Osteocyte (in vitro differentiated cells): ENCODE measurements at places on chromosomes 13 and 19.

DNA sequence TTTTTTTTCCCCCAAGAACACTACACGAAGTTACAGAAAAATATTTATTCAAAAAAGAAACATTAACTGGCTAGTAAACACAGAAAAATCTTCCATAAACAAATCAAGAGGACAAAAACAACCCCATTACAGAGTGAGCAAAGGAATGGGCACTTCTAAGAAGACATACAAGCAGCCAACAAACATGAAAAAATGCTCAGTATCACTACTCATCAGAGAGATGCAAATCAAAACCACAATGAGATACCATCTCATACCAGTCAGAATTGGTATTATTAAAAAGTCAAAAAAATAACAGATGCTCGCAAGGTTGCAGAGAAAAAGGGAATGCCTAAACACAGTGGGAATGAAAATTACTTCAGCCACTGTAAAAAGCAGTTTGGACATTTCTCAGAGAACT is 131.7 kb downstream of the UGGT2 start:
- DNase-seq, result no peak

- no peak for DNase-seq
Measured at GRCh38 chr19:14475251-14476073, at the start of gene PTGER1. Gene PTGER1 (minus strand): TSS chr19:14475354. CDS start chr19:14474320, 1,034 bp downstream.

DNA sequence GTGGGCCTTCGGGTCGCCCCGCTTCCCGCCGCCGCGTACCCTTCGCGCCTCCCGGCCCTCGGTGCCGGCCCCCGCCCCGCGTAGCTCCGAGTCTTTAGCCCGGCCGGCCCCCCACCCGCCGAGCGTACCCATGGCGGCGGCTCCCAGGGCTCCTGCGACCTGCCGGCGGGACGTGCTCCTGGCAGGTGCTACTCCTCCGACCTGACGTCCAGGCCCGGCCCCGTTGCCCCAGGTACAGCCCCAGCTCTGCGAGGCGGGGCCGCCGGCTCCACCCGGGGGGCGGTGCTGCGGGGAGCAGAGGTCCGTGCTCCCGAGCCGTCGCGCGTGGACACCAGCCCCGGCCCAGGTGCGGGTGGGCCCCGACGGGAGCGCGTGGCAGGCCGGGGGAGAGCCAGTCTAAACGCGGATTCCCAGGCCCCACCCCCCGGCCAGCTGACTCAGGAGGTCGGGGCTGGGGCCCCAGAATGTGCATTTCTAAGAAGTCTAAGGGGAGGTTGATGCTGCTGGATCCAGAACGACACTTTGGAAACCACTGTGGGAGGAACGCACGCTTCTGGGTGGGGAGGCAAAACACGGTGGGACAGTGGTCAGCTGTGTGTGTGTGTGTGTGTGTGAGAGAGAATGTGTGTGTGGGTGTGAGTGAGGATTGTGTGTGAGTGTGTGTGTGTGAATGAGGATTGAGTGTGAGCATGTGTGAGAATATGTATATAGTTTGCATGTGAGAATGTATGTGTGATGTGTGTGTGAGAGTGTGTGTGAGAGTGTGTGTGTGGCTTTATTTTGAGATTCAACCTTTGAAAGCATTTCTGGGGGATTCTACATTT is at the start of gene SLC15A1:
Gene SLC15A1 (minus strand): TSS at position 206 of the 824 bp plus-strand sequence. CDS start 74 bp downstream, at position 132.
- DNase-seq, result no peak

- no peak for DNase-seq
Measured at GRCh38 chr13:37361608-37362007, 237.0 kb downstream of the POSTN start.

- DNase-seq, result no peak
Measured at GRCh38 chr13:65921933-65922332, 1308.2 kb downstream of the PCDH9 start.

- no peak for DNase-seq
Measured at GRCh38 chr13:40247845-40248244, 418.6 kb downstream of the FOXO1 start.

DNA sequence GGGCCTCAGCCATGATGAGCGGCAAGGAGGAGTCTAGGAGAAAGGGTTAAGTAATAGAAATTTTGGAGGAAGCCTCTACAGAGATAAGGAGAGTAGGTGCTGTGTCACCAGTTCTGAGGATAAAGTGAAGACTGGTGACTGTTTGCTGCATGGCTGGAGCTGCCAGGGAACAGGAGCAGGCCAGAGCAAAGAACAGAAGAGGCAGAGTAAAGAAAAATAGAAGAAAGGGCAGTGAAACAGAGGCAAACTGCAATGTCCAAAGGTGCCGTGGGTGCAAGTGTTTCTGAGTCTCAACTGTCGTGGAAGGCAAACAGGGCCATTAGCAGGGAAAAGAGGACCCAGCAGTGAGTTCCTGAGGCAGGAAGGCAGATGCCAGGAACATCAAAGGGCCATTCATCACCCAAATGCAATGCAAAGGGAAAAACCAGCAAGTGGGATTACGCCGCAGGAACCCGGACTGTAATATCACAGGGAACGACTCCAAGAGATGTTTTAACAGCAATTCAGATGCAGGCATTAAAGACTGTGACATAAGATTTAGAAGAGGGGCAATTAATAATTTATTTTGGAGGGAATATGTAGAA is 318.3 kb downstream of the FOXO1 start:
- peak; percentile 34 for DNase-seq

- no peak for DNase-seq
Measured at GRCh38 chr19:18434411-18435175, 3.3 kb downstream of the ISYNA1 start.

DNA sequence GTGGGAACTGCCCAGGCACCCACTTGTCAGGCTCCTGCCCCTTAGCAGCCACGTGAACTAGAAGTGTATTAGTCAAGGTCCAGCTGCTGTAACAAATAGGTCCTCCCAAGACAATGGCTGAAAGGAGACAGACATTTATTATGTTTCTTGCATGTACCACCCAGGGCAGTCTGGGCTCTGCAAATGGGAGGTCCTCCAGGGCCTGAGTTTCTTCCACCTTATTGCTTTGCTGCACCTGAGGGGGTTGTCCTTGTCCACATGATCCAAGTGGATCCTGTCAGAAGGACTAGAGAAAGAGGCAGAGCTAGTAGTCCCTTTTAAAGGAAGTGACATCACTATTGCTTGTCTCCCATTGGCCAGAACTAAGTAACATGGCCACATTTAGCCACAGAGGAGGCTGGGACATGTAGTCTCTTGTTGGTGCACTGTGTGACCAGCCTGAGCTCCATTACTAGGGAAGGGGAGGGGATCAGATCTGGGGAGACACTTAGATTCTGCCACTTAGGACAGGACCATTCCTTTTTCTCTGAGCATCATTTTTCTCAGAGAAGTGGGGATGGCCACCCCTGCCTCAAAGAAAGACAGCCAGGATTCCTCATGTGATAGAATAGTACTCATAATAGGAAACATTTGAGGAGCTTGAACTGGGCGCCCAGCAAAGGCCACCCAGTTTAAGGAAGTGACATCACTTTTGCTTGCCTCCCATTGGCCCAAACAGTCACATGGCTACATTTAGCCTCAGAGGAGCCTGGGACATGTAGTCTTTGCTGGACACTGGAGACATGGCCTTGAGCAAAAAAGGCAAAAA is 15.1 kb downstream of the CC2D1A start:
- no peak for DNase-seq

GRCh38 chr19:51124729-51125128 is at the start of gene SIGLEC9:
Gene SIGLEC9 (plus strand): TSS chr19:51124906. CDS start chr19:51124975, 69 bp downstream.
- no peak for DNase-seq

GRCh38 chr13:48398450-48399095 is 14.3 kb downstream of the LPAR6 start:
- no peak for DNase-seq

GRCh38 chr13:22569811-22570210 is 611.0 kb upstream of the SGCG start:
- no peak for DNase-seq

DNA sequence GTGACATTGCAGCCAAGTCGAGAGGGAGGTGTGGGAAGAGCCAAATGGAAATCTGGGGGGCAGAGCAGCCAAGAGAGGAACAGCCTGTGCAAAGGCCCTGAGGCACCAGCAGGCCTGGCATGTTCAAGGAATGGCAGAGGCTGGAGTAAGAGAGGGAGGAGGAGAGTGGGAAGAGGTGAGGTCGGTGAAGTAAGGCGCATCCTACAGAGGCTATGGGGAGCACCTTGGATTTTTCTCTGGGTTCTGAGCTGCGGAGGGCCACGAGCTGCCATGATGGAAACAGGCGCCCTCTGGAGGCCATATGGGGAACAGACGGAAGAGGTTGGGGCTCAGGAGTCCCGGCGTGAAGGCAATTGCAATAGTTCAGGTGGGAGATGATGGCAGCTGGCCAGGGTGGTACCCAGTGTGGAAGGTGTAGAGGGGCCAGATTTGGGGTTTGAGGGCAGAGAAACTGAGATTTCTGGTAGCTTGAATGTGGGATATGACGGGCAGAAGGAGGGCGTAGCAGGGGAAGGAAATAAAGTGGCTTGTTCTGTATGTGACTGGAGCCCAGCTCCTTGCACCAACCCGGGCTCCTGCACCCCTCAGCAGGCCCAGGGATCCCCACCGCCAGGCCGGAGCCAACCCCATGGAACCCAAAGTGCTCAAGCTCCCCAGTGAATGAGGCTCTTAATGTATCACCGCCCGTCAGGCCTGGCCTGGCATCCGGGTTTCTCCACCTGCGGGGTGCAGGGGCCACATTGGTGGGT is 20.5 kb upstream of the STRN4 start:
- DNase-seq, result no peak

- DNase-seq, result no peak
Measured at GRCh38 chr19:30434797-30435594, 62.8 kb downstream of the ZNF536 start.
